ENCODE measurements at places on chromosomes 13 and 19.
A peak's percentile ranks its signal among the peaks of the same experiment; 100 is the strongest.

- peak; percentile 53 for DNase-seq
Observed at GRCh38 chr19:18119013-18119716, 21.6 kb downstream of the MAST3 start.

DNA sequence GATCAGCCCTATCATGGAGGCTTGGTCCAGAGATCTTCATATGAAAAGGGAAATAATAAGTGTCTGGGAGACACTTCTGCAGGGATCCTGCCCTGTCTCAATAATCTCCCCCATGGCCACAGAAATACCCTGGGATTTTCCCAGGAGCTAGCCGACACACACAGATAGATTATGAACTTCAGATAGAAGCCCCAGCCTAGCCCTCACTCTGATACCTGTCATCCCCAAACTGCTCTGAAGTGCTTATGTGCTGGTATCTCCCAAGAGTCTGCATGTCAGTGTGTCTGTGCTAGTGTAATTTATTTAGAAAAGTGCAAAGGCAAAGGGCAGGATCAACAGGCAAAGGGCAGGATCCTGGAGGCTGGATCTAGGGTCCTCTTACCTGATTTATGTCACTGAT, 38.7 kb upstream of the ZNF766 start:
- DNase-seq: no peak

DNA sequence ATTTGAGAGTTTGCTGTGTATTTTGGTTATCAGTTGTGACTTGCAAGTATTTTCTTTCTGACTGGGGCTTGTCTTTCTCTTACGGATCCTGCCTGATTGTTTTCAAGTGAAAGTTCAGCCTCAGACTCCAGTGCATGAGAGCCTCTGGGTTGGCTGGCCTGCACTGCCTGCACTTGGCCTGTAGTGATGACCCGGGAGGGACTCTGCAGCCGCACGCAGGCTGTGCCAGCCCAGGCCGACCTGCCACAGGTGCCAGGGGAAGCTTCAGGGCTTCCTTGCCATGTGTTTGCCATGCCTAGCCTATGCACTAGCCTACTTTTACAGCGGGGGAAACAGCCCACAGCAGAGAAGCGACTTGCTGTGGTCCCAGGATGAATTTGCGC, 77.0 kb downstream of the KDM4B start:
- DNase-seq: no peak

DNA sequence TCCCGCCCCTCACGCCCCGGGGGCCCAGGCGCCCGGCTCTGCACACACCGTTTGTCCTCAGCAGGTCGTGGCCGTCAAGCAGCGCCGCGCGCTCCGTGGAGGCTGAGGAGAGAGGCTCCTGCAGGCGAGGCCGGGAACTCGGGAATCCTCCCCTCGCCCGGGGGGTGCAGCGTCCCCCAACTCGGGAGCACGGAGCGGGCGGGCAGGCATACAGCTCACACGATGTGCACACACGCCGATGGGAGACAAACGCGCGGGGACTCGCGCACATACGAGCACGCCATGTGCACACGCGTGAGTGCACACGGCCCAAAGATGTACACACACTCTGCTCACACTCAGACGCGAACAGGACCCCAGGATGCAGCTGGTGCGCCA, 703 bp downstream of the CLEC4G start:
- no peak for DNase-seq

DNA sequence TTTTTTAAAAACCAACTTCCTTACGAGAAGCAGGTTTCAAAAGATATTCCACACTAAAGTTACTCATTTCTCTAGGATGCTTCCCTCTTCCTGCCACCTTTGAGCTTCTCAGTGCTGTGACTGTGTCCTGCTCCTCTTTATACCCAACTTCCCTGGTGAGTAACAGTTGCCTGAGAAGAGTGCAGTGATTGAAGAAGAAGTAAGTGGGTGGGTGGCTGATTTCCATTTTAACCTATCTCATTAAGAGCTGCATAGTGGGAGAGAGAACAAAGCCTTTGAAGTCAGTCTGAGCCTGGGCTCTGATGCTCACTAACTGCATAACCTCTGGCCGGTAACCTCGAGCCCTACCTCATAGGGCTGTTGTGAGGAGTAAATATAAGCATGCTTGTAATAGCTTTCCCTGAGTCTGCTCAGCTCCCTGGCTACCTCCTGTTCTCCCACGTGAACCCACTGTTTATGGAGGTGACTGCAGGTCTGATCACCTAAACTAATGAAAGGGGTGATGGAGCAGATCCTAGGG, 977.3 kb downstream of the UQCRFS1 start:
- DNase-seq: no peak

GRCh38 chr13:91249861-91250260, 97.6 kb upstream of the MIR17HG start:
- no peak for DNase-seq

- DNase-seq: no peak
Observed at GRCh38 chr19:47582320-47582909, 9.5 kb upstream of the ZNF541 start.

DNA sequence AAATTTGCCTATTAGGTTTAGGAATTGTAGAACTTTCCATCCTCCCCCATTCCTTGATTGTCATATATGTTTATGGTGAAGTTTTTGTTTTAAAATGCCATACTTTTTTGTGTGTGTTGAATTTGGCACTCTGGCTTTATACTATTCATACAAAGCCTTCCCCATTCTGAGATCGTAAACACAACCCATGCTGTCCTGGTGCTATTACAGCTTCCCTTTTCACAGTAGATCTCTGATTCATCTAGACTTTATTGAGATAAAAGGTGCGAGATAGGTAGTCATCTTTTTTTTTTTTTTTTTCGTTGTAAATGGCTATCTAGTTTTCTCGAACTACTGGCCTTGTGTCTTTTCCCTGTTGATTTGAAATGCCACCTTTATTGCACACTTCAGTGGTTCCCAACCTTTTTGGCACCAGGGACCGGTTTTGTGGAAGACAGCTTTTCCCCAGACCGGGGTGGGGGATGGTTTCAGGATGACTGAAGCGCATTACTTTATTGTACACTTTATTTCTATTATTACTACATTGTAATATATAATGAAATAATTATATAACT, 94.6 kb downstream of the LRCH1 start:
- no peak for DNase-seq

GRCh38 chr19:43705729-43706128, 10.1 kb upstream of the IRGC start:
- no peak for DNase-seq

DNA sequence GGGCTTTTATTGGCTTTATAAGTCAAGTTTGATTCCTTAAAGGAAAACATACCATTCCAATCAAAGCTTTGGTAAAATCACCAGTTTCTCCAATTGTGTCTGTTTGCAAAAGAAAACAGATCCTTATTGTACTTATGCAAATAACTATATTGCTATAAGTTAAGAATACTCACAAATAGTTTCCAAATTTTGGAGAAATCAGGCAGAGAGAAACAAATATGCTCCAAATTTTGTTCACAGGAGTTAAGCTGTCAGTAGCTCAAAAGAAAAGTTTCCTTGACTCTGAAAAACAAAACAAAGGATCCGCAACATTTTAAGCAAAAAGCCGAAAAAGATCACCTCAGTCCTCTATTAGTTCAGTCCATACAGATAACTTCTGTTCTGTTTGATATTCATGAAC, 19.2 kb upstream of the IGFL4 start:
- DNase-seq: no peak

- DNase-seq: peak; percentile 9
Observed at GRCh38 chr13:38348861-38349389, 726 bp upstream of the UFM1 start.

GRCh38 chr13:112079696-112080095, 12.7 kb downstream of the SOX1 start:
- no peak for DNase-seq

GRCh38 chr13:87089391-87089790, 581.8 kb upstream of the SLITRK5 start:
- no peak for DNase-seq

GRCh38 chr13:96090240-96091101, 564 bp downstream of the HS6ST3 start:
- peak; percentile 35 for DNase-seq

GRCh38 chr19:6796278-6796677, 23.8 kb downstream of the VAV1 start:
- no peak for DNase-seq

- no peak for DNase-seq
Observed at GRCh38 chr19:57671124-57671895, 2.6 kb downstream of the ZSCAN4 start.

DNA sequence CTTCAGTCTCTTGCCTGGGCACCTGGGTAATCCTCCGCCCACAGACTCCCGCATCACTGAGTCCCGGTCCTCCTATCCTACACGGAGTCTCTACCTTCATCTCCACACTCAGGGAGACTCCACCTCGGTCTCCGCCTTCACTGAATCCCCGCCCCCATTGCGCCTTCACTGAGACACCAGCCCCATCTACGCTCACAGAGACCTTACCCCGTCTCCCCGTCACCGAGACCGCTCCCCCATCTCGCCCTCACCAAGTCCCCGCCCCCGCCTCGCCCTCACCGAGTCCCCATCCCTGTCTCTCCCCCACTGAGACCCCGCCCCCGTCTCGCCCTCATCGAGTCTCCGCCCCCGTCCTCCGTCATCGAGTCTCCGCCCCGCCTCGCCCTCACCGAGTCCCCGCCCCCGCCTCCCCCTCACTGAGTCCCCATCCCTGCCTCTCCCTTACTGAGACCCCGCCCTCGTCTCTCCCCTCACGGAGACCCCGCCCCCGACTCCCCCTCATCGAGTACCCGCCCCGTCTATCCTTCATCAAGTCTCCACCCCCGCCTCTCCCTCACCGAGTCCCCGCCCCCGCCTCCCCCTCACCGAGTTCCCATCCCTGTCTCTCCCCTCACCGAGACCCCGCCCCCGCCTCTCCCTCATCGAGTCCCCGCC, 23.1 kb upstream of the ZNF846 start:
- DNase-seq: peak; percentile 93

DNA sequence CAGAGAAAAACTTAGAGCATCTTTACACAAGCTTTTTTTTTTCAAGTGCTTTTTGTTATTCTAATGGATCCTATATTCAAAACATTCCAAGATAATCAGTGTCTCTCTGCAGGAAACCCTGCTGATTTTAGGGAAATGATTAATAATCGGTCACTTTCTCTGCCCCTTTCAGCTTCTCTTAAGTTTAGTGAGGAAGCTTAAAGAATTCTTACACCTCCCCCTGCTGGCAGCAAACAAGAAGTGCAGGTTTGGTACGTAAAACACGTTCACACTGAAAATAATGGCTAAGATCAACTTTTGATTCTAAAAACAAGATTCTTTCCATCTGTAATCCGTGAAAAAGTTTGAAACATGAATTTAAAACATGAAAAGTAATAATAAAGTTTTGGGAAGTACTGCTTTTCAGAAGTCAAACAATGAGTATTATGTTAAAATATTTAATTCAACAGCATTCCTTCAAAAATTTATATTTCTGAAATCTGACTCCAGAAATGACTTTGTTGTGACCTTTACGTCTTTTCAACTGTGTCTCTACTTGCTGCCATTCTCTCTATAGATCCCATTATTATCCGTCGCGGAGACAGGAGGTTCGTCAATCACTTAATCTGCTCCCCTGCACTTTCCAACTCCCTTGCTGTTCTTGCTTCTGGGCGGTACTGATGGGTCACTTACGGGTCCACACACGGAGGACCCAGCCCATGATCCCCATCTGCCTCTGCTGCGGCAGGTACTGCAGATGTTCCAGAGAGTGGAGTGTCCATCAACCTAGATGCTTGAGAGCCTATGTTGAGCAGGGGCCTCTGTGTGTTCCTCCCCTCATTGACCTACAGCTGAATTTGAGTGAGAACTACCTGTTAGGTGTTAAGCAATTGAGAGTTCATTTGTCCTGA, 203.1 kb upstream of the EDNRB start:
- DNase-seq: peak; percentile 10

- DNase-seq: no peak
Observed at GRCh38 chr19:2451741-2452140, 5.0 kb downstream of the LMNB2 start.

DNA sequence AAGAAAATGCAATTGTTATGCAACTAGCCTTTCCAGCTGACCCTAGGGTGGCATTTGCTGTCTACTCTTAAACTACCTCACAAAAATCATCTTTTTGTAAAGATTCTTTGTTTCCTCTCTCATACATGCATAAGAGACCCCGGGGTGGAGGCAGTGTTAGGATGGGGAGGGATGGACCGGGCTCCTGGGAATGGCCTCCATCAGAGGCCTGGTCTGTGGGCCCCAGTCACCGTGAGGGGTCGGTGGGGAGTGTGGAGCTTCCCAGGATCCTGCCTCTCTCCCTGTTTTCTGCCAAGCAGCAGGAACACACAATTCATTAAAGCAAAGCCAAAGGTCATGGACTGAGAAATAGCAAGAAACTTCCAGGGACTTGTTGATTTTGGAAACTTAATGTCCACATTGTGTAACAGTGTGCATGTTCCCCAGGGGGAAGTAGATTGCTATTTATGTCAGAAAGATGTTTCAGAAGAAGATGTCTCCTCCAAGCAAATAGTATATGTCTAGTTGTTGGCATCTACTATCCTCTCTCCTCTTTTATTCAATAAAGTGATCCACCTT, 241.4 kb downstream of the ENOX1 start:
- no peak for DNase-seq

DNA sequence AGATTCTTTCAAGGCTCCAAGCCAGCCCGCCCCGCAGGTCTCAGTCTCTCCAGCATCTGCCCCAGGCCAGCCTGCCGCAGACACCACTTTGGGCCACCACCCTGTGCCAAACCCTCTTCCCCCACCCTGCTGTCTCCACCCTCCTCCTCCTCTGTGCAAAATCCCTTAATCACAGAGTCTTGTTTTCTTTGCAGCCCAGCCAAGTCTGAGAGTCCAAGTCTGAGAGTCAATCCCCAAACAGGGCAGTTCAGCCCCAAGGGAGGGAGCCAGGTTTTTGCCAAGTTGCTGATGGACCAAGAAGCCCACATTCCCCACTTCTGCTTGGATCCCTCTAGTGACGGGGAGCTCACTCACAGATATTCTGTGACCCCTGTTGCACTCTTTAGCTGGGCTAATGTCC, 3.1 kb downstream of the ADAMTS10 start:
- DNase-seq: no peak

- no peak for DNase-seq
Observed at GRCh38 chr13:37448153-37448552, 150.4 kb downstream of the POSTN start.

GRCh38 chr13:40483601-40484000, 182.8 kb downstream of the FOXO1 start:
- DNase-seq: no peak

GRCh38 chr13:110280231-110280813, 26.6 kb downstream of the COL4A1 start:
- DNase-seq: no peak
